Hindlimb muscle (tissue), 1 donor: ENCODE measurements at places on chromosomes 11 and 22.
A peak's percentile ranks its signal among the peaks of the same experiment; 100 is the strongest.

DNA sequence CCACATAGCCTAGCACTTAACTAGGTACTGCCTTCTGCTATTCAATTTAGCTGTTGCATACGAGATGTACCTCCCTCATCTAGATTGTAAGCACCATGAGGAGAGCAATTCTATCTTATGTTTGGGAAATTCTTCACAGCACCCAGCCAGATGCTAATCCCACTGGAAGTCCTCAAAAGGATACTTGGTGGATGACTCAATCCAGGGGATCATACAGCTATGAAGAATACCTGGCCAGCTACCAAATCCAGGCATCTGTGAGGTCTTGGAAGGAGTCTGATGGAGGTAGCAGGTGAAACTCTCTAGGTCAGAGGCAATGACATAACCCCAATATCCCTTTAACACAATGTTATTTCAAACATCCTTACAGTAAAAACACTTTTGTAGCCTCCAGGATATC lies 167.8 kb upstream of the NCAM1 start:
- no peak for DNase-seq

DNA sequence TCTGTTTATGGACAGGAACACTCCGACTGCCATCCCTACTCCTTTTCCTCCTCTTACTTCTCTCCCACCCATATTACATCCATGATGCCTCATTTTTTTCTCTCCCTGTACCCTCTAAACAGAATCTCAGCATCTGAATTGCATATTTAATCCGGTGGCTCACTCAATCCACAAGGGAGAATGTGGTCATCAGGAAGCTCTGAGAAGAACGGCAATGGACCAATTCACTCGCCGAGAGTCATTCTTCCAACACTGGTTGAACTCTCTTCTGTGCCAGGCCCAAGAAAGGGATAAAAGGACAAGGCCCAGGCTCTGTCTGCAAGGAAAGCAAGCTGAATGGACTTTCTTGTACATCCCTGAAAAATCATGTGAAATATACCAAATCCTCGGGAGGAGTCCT lies 15.9 kb downstream of the MAP6 start:
- DNase-seq, result no peak

GRCh38 chr22:19167106-19167869 lies 11.2 kb downstream of the SLC25A1 start:
- DNase-seq, result no peak

- no peak for DNase-seq
These were observed 385.9 kb upstream of the ANO5 start for GRCh38 chr11:21806947-21807346.

DNA sequence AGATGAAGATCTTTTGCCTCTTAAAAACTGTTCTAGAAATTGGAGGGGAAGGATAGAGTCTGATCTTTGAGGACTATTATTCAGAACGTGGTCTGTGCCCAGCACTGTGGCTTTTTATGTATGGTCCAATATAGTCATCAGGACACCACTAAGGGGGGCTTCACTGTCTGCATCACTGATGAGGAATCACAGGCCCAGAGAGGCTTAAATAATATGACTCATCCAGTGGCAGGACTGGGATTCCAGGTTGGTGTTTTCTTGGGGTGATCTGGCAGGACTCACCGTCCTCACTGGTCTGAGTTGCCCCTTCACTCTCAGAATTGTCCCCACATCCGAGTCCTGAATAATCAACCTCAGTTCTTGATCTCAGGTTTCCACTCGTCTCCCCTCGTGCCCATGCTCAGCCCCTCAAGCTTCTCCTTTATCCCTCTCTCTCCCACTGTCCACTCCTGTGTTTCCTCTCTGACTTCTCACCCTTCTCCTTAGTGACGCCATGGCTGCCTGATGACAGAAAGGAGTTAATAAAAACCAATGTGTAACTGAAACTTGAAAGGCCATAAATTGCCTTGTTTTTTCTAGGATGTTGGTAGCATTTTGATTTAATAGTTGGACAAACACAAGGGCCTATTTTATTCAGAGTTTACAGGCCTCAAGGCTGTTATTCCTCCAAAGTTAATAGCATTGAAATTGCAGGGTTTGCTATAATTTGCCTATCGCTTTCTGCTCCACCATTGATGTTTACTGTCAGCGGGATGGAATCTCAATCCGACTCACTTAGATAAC lies 95.7 kb upstream of the NNMT start:
- DNase-seq, result no peak

- no peak for DNase-seq
These were observed 9.5 kb upstream of the UPB1 start for GRCh38 chr22:24485608-24486007.

DNA sequence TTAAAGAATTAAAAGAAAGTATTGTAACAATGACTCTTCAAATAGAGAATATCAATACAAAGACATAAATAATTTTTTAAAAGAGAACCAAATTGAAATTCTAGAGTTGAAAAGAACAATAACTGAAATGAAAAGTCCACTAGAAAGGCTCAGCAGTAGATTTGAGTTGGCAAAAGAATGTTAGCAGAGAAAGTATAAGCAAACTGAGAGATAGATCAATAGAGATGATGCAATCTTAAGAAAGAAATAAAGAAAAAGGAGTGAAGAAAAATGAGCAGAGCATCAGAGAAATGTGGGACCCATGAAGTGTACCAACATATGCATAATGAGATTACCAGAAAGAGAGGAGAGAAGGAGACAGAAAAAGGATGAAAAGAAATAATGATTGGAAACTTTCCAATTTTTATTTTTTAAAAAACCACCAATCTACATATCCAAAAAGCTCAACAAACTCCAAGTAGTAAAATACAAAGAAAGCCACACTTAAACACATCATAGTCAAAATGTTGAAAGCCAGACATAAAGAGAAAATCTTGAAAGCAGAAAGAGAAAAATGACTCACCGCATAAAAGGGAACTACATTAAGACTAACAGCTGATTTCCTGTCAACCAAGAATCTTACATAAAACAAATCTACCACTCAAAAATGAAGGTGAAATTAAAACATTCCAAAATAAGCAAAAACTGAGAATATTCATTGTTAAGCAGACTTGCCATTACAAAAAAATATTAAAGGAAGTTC lies 20.9 kb downstream of the NCF4 start:
- DNase-seq, result no peak

- peak; percentile 100 for DNase-seq
These were observed at the start of gene KBTBD3 for GRCh38 chr11:106076919-106077608. Gene KBTBD3 (minus strand): TSS chr11:106077347. CDS start chr11:106059097, 18,250 bp downstream.

DNA sequence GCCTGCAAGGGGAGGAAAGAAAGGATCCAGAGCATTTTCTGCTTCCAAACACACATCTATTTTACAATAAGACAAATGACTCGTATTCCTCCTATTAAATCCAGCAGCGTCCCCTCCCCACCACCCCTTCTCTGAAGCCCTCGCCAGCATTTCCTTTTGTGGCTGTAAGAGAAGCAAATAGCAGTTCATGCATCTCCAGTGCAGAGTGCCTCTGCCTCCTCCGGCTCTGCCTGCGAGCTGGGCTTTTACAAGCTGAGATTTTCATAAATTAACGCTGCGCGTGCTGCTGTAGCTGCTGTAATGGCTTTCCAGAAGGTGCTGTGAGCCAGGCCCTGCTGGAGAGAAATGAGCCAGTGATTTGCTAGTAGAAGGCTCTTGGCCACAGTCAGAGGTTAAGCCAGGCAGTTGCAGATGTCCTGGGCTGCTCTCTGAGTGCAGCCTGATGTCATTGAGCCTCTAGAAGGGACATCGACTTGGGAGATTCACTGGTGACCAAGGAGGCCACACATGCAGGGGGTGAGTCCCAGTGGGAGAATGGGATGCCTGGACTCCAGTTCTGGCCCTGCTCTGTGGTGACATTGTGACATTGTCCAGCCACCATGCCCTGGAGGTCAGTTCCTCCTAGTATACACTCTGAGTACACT lies 134.5 kb upstream of the NAV2 start:
- peak; percentile 62 for DNase-seq

DNA sequence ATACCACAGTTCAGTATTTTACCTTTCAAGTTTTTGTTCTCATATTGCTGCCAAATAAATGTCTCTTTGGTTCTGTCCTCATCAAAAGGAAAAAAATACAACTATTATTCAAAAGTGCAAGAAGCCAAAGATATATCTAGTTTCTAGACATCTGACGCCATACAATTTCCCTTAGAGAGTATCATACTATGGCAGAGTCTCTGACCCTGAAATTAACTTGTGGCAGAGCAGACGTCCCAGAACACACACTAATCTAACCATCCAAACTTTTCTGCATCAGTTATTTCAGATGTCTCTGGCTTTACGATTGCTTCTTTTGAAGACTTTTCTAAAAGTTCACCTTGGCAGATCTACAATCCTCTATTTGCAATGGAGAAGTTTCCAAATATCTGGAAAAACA lies 2.7 kb downstream of the OR51T1 start:
- DNase-seq, result peak; percentile 21

DNA sequence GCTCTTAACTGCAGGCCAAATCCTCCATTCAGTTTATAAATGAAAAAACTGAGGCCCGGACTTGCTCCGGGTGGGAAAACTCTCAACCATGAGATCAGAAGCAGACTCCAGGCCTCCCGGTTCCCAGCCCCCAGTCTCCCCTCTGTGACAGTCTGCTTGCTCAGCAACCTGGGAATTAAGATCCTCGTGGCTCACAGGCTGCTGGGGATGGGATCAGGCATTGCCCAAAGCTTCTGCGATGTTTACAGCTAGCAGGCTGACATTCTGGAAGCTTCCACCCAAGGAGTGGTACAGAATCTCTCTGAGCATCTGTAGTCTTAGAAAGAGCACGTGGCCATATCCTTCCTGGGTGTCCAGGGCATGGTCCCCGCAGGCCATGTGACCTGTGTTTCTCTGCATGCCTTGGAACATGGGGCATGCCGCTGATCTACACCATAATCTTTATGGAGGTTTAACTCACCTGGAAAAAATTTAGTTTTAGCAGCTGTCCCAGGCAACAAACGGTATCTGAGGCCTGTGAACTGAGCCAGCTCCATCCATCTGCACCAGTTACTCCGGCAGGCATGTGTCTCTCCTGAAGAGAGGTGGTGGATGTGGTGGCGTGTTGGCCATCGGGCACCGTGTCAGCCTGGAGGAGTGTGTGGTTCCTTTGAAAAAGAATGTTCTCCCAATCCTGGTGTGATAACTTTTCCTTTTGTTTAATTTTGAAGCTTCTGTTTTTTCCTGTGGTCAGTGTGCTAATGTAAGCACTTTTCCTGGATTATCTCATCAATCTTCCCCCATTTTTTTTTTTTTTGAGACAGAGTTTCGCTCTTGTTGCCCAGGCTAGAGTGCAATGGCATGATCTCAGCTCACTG lies 7.9 kb downstream of the FBLN1 start:
- DNase-seq, result no peak

DNA sequence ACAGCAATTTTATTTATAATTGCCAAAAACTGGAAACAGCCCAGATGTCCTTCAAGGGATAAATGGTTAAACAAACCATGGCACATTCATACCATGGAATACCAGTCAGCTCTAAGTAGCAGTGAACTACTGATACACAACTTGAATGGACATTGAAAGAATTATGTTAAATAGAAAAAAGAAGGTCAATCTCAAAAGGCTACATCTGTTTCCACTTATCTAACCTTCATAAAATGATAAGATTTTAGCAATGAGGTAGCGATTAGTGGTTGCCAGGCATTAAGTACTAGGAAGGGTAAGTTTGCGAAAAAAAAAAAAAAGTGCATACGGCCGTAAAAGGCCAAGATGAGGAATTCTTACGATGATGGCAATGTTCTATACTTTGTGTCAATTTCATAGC lies 738.7 kb upstream of the ANO3 start:
- no peak for DNase-seq

DNA sequence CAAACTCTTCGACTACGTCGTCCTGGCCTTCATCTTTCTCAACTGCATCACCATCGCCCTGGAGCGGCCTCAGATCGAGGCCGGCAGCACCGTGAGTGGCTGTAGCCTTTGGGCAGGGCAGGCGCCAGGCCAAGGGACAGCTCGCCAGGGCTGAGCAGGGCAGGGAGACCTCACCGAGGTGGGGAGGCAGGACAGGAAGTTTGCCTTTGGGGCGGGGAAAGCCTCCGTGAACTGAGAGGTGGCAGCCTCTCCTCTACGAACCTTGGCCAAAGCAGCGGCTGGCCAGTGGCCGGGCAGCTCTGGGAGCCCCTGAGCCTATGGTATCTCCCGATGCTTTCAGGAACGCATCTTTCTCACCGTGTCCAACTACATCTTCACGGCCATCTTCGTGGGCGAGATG lies 93.2 kb downstream of the CACNA1I start:
- DNase-seq, result no peak

DNA sequence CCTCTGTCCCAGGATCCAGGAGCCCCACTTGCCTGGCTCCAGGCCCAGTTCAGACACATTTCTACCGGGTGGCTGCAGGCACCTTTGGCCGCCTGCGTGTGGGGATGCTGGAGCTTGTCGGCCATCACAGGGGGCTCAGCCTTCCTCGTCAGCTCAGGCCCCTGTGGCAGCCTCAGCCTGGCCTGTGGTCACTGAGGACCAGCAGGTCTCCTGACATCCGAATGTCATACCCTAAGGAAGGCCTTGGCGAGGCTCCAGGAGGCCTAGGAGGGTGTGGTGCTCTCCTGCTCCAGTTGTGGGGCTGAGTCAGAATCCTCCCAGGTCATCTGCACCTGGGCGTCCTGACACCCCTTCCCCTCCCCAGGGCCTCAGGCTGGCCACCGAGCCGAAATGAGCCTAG lies 14.9 kb upstream of the SOX10 start:
- DNase-seq, result no peak

DNA sequence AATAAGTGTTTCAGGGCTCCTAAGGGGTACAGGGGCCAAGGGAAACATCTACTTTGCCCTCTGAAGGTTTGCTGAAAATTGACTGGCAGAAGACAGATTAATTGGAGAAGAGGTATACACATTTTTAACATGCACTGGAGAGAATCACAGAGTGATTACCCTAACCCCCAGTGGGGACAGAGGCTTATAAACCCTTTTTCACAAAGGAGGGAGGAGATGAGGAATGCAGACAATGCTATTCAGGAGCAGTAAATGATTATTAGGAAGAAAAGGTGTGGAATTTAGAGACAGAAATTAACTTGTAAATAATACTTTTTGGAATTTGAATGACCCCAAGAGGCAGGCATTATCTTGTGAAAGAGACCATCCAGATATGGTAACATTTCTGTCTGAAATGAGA lies 582.4 kb upstream of the B3GAT1 start:
- DNase-seq, result no peak

DNA sequence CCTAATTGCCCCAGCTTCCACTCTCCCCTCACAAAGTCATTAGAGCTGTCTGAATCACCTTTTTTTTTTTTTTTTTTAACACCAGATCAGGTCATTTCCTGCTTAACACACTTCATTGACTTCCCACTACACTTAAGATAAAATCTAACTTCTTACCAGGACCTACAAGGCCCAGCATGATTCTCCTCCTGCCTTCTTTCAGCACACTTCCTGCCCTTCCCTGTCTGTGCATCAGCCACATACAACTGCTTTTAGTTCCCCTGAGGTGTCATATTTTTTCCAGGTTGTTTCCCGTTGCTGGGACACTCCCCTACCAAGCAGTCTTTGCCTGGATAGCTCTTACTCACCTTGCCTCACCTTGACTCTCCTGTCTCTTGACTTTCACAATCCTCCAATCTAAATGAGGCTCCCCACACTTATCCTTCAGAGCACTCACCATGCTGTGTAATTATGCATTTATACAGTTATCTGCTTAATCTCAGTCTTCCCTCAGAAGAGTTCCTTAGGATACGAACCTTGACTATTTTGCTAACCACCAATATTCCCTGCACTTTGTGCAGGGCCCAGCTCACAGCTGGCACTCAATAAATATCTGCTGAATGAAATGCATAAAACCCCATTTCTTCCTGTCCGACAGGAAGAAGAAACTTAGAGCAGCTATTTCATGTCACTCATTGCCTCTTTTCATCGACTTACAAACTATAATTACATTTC lies 96.6 kb upstream of the AKIP1 start:
- no peak for DNase-seq
